ENCODE measurements at places on chromosomes 7 and 10.
A peak's percentile ranks its signal among the peaks of the same experiment; 100 is the strongest.

GRCh38 chr10:131685007-131685406 is 215.8 kb upstream of the PPP2R2D start:
- no peak for DNase-seq

GRCh38 chr10:10044922-10045764 is 972.5 kb upstream of the CELF2 start:
- no peak for DNase-seq

GRCh38 chr7:45680776-45681175 is 106.6 kb downstream of the ADCY1 start:
- peak; percentile 8 for DNase-seq

- DNase-seq, result no peak
Measured at GRCh38 chr10:70323138-70323696, 39.4 kb upstream of the NPFFR1 start.

DNA sequence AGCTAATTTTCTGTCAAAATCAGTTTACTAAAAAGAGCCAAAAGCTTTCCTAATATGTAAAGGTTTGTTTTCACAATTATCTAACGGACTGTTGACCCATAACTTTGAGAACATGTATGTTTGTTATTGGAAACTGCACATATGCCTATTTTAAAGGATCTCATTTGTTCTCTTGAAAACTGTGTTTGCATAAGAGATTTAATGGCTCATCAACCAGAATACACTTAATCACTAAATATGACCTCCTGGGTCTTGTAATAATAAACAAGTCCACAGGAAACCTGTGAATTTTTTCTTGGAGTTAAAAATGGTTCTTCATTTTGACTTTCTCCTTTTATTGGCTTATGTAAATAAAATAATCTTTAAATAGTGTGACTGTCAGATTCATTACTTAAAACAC is 48.3 kb upstream of the STEAP1B start:
- DNase-seq, result no peak

DNA sequence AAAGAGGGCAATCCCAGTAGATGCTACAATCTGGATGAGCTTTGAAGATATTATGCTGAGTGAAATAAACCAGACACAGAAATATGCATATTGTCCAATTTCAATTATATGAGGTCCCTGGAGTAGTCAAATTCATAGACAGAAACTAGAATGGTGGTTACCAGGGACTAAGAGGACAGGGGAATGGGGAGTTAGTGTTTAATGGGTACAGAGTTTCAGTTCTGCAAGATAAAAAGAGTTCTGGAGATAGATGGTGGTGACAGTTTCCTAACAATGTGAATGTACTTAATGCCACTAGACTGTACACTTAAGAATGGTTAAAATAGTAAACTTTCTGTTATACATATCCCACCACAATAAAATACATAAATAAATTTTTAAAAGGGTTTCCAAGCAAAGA is 236.6 kb downstream of the ELMO1 start:
- no peak for DNase-seq

- DNase-seq, result no peak
Measured at GRCh38 chr10:87589645-87590051, 70.0 kb upstream of the PAPSS2 start.

- DNase-seq, result peak; percentile 47
Measured at GRCh38 chr10:68871105-68871711, 29.9 kb upstream of the DDX50 start.

- DNase-seq, result no peak
Measured at GRCh38 chr7:98178762-98179490, 32.3 kb upstream of the BHLHA15 start.

DNA sequence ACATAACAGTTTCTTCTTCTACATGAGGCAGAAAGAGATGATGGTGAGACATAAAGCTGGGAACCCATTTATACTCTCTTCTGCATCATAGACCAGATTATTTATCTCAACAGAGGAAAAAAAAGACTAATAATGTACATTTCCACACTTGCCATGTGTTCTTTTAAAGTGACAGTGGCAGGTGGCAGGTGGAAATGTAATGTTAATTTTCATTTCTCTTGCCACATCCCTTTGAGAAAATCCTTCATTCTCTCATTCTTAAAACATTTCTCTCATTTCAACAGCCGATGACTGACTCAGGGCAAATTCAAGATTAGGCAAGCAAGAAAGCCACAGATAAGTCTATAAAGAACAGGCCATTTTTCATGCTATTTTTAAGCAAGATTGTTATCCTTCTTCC is 635.6 kb upstream of the SORCS1 start:
- DNase-seq, result no peak

DNA sequence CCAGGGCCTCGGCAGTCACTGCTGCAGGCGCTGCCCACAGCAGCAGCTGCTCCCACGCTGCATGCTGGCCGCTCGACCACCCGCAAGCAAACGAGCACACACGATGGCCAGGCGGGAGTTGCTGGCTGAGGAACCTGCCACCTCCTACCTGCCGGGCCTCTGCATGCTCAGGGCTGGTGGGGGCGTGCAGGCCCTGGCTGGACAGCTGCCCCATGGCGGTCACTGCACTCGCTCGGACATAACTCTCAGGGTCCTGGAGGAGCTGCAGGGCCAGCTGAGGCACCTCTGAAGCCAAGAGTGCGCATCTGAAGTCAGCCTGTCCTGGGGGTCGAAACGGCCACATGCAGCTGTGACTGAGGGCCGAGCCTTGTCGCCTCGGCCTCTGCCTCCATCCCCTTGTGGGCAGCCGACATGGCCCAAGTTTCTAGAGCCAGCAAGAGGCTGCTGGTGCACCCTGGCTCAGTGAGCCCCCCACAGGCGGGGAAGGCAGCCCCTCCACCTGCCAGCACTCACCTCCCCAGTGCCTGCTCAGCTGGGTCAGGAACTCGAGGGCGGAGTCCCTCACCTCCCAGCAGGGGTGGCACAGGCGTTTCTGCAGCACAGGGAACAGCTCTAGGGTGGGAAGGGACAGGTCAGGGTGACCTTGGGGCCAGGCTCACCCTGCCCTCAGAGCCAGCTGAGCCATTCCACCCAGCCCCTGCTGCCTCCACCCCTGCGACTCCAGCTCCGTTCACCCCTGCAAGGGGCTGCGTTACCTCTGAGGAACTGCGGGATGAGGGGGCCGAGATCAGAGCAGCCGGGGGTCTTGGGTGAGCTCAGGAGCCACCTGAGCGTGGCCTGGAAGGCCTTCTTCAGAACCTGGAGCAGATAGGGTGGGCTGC is 16.1 kb downstream of the BRAT1 start:
- no peak for DNase-seq

GRCh38 chr10:73857446-73857845 is 16.9 kb downstream of the CAMK2G start:
- DNase-seq, result no peak

- DNase-seq, result no peak
Measured at GRCh38 chr10:95877881-95878280, 29.9 kb upstream of the CC2D2B start.

DNA sequence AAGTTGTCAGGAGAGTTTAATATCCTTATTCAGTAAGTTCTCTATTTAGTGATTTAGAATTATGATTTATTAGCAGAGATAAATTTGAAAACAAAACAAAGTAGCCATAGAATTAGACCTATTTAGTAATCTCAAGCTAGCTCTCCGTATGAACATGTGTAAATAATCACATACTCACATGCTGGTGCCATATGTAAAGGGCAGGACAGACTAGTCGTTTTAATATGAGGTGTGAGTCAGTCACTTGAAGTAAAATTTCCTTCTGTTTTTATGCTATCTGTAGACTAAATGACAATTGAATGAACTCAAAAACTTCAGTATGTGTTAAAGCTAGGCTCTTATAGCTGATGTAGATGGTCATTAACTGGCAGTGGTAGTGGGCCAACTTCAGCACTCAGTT is 67.1 kb downstream of the WAC start:
- DNase-seq, result no peak

GRCh38 chr7:54712820-54713219 is 46.2 kb downstream of the SEC61G start:
- DNase-seq, result no peak

- DNase-seq, result no peak
Measured at GRCh38 chr7:128881458-128882125, 18.9 kb downstream of the ATP6V1F start.

- no peak for DNase-seq
Measured at GRCh38 chr10:27644307-27644939, 101.2 kb downstream of the MKX start.

- no peak for DNase-seq
Measured at GRCh38 chr10:128054163-128054970, 71.9 kb downstream of the MKI67 start.

GRCh38 chr7:112556633-112557032 is 75.8 kb downstream of the LSMEM1 start:
- no peak for DNase-seq

GRCh38 chr7:7228472-7228871 is 46.1 kb downstream of the C1GALT1 start:
- no peak for DNase-seq

GRCh38 chr7:133009426-133010252 is 72.3 kb downstream of the CHCHD3 start:
- no peak for DNase-seq

- DNase-seq, result no peak
Measured at GRCh38 chr7:44057181-44057848, 8.1 kb downstream of the PGAM2 start.

- no peak for DNase-seq
Measured at GRCh38 chr7:81887098-81888090, 117.5 kb upstream of the HGF start.

GRCh38 chr10:126130271-126130710 is 233.9 kb downstream of the FANK1 start:
- DNase-seq, result no peak

- no peak for DNase-seq
Measured at GRCh38 chr7:68547799-68548198, 1050.5 kb upstream of the AUTS2 start.

DNA sequence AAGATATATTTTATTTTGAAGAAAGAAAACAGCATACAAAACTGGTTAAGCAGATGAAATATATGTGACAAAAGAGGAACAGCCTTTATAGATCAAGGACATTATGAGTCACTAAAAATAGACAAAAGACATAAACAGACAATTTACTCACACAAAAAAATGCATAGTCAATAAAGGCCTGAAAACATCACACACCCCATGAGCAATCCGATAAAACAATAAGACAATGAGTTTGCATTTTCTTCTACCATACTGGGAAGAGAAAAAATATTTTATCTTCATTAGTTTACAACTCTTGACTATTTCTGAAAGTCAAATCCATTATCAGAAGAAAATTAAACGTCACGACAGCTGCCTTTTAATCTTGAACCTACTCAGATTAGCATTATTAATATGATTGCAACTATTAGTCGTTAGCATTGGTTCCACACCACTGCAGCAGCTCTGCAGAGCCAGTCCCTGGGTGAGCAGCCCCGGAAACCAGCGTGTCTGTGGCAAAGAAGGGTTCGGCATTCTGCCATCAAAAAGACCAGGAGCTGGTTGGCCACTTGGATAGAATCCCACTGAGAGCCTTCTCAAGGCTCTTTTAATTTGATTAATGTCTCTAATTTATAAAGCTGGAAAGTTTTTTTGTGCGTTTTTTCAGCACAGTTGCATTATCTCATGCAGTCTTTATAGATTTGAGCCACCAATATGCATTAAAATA is 305.4 kb upstream of the SHH start:
- DNase-seq, result no peak

DNA sequence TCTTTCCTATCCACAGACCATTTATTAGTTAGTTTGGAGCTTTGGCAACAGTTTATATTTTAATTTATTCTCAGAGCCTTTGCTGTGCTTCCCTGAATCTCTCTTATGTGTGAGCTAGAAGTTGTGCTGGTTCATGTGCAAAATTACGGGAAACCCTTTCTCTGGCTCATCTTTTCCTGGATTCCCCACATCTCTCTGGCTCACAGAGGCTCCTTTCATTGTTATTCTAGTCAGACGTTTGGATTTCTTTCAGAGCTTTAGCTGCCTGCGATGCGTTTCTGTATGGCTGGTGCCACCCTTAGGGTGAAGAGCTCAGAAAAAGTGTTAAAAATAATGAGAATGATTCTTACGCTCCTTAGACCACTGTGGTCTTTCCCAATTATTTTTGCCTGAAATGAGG is 53.3 kb downstream of the TPST1 start:
- DNase-seq, result no peak

DNA sequence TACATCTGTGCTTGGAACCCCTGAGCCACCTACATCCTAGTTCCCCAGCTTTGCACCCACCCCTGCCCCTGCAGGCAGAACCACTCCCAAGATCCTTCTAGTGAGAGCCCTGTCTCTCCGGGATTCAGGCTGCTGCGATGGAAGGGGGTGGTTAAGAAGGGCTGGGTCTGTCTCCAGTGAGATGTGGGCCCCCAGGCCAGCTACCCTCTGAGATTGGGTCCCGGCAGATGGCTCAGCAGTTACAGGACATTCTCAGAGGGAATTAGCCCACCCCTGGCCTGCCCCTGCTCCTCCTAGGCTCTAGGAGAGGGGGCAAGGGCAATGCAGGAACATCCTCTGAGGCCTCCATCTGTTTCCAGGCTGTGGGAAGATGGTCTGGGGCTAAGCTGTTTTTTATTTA is 27.7 kb downstream of the SLC29A3 start:
- DNase-seq, result no peak

DNA sequence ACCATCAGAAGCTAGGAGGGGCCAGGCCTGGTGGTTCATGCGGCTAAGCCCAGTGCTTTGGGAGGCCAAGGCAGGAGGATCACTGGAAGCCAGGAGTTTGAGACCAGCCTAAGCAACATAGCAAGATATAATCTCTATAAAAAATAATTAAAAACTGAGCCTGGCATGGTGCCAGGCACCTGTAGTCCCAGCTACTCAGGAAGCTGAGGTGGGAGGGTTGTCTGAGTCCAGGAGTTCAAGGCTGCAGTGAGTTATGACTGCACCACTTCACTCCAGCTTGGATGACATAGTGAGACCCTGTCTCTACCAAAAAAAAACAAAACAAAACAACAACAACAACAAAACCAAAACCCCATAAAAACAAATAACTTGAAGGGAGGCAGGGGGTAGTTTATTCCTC is 172.9 kb upstream of the FAM171A1 start:
- no peak for DNase-seq

DNA sequence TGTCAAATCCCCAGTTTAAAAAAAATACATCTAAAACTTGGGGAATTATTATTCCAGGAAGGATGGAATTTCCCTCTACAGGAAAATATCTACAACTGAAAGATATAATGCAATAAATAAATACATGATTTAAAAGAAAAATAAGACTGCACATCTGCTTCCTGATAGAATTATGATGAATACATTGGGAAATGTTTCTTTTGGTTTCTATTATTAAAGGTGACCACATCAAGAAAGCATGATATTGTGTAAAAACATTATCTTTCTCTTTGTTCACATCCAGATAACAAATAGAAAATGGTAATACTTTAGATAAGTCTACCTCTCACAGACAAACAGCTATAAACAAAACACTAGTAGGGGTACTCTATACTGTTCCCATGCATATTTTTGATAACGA is 19.2 kb downstream of the SEMA3D start:
- no peak for DNase-seq
